ENCODE measurements at places on chromosomes 13 and 19.

GRCh38 chr13:99465454-99465853, 35.8 kb upstream of the TM9SF2 start:
- DNase-seq, result peak; percentile 81

DNA sequence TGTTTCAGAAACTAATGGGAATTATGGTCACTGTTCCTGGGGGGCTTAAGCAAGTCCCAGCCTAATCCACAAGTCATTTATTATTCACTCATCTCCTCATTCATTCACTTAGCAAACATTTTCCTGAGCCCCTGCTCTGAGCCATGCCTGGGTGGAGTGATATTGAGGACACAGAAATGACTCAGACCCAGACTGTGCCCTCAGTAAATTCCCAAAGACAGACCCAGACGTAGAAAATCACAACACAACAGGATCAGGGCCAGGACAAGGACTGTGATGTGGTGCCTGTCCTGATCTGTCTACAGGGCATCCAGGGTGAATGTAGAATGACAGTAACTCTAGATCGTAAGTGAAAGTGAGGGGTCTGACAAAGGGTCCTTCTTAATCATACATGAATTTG, 7.0 kb upstream of the SPACA6 start:
- DNase-seq, result no peak

GRCh38 chr19:16383584-16384161, 59.0 kb downstream of the KLF2 start:
- DNase-seq, result no peak

DNA sequence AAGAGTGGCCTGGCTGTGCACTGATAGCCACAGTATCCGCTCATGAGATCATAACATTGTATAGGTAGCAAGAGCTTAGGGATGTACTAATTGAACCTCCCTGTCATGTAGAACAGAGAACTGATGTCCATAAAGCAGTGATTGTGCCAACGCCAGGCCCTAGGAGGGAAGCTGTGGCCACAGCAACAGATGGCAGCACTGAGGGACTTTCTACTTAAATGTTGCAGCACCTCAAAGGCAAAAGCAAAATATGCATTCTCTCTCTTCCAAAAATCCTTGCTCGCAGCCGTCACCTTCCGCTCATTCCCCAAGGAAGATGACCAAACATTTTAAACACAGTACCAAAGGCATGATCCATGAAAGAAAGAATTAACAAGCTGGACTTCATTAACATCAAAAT, 32.3 kb downstream of the COL4A1 start:
- no peak for DNase-seq

GRCh38 chr19:1157931-1158884, 15.9 kb downstream of the SBNO2 start:
- no peak for DNase-seq

- no peak for DNase-seq
These were observed 24.7 kb downstream of the SUCLA2 start for GRCh38 chr13:47976325-47976724.

DNA sequence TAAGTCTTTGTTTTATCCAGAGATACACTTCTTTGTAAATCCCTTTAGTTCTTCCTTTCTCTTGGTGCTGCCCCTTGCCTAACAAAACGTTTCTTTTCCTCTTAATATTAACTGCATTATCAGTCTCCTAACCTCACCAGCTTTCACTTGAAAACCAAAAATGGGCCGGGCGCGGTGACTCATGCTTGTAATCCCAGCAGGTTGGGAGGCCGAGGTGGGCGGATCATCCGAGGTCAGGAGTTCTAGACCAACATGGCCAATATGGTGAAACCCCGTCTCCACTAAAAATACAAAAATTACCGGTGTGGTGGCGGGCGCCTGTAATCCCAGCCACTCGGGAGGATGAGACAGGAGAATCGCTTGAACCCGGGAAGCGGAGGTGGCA, 329.8 kb upstream of the MIR17HG start:
- DNase-seq, result no peak

GRCh38 chr19:29560313-29561075, 34.7 kb downstream of the VSTM2B start:
- no peak for DNase-seq

DNA sequence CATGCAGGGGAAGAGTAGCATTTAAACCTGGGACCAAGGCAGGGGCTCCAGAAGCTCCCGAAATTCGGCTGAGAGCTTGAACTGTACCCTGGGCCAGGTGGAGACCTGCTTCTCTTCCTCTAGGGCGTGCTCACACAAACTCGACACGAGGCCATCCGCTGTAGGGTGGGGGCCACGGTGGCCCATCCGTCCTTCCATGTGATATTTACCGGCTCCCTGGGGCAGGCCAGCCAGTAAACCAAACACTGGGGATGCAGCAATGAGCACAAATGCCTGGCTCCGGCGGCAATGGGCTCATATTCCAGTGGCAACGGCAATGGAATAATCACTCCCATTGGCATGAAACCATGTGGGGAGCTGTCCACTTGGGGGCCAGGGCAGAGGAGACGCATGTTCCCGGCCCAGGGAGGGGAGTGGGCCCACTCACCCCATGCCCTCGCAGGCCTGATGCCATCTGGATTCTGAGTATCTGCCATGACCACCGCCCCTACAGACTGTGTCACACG, 10.8 kb downstream of the SH3GL1 start:
- no peak for DNase-seq

GRCh38 chr19:408441-408901, 476 bp downstream of the C2CD4C start:
- DNase-seq, result peak; percentile 27

Data from COR-L47 (cell line).